ENCODE measurements at places on chromosomes 2 and 18.

DNA sequence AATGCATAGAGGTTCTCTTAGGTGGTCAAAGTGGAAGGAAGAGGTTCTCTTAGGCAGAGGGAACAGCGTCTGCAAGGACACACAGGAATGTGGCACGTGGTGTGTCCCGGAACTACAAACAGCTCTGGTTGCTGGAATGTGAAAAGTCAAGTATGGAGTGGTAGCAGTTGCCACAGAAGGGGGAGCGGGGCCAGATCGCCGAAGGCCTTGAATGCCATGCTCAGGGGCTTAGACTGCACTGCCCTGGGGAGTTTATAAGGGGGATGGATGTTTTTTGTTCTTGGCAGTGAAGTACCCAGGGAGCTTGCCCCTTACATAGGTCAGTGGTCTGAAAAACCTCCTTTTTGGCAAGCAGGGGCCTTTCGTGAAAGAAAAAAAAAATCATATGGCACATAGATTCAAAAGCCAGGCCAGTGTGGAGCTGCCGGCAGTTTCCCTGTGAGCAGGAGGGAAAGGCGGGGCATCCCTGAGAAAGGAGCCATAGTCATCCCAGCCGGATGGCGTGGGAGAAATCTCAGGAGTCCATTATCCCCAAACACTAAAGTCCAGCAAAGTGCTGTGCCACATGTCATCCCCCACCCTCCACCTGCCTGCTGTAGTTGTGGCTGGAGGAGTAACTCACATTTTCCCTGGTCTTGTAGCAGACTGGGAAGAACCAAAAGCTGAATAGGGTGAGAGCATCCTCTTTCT is 45.4 kb downstream of the GORASP2 start:
- DNase-seq = no peak

DNA sequence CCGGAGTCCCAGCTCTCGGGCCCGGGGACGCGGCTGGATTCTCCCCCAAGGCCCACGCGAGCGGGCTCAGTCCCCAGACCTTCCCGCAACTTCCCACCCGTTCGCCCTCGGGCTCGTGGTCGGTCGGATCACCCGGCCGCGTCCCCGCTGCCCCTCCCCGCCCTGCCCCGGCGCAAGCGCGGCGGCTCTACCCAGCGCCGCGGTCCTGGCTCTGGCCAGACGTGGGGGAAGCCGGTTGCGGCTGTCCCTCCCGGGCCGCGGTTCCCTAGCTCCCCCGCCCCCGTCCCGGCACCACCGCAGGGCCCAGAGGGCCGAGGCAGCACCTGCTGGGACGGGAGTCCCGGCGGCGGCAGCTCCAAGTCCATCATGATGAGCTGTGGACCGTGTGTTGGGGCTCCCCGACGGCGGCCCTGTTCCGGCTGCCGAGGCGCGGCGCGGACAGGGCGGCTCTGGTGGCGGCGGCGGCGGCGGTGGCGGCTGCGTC is 276 bp downstream of the NFE2L2 start:
- peak; percentile 43 for DNase-seq

GRCh38 chr2:177419274-177419673 is 26.7 kb downstream of the AGPS start:
- DNase-seq = no peak

DNA sequence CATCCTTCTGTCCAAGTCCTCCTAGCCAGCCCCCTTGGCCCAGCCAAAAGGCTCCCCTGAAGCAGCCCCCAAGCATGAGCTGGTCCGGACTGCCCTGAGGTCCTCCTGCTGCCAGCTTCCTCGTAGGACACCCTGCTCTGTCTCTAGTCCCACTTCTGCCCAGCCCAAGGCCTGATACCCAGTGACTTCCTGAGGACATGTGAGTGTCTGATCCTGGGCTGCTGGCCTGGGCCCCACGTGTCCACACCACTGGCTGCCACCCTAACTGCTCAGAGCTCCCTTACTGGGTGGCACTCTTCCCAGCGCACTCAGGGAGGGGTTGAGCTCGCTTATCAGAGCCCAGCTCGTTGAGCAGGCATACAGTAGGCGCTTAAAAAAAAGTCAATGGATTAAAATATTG is 34.4 kb upstream of the PDIA6 start:
- no peak for DNase-seq

- no peak for DNase-seq
Observed at GRCh38 chr2:176188774-176189680, 559 bp downstream of the HOXD1 start.

GRCh38 chr18:79570266-79571201 is 109.1 kb upstream of the CTDP1 start:
- DNase-seq = peak; percentile 5

GRCh38 chr2:75243219-75243618 is 43.9 kb upstream of the TACR1 start:
- DNase-seq = no peak
